Fibroblast of lung (primary cell): ENCODE measurements at places on chromosomes 4 and X. TPM values are rescaled to one million over a fixed set of nuclear protein-coding genes. Genes with fewer than 3 reads are reported as not detected.

DNA sequence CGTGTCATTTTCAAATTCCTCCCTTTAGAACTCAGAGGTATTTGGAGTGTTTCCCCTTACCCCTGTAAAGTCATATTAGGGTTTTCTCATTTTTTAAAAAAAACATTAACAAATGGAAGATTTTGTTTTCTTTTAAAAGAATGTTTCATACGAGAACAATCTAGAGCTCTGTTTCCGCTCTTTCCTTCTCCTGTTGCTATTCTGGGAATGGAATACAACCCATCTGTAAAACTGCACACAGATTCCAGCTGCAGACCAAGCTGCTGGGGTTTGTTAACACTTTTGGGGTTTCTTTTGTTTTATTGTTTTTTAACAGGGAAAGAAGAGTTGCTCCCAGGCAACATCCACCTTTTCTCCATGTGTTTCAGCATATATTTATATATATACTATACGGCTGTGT is 61.3 kb downstream of the HCCS start:
- no peak for DNase-seq
- no peaks in the 10 kb centered on the region for H3K4me1 ChIP-seq
- H3K27ac ChIP-seq, result no peak overlapping the region
- no peak overlapping the region for H3K4me3 ChIP-seq
- no peaks in the 10 kb centered on the region for H3K27me3 ChIP-seq
- H3K36me3 ChIP-seq, result no peaks in the 10 kb centered on the region

DNA sequence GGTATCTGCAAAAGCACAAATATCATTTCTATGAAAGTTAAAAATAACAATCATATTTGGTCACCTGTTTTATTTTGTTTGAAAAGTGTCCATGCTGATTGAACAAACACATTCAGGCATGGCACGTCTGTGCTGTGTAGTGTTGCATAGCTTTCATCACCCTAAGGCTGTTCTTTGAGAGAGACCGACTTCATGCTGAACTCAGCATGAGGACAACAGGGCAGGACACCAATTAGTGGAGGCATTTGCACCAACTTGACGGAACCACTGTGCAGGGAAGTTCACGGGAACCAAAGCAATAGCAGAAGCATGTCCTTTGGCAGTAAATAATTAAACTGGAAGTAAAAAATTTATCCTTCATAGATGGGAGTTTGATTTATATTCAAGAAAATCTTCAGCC is 158.4 kb upstream of the SLC7A11 start:
- no peaks in the 10 kb centered on the region for H3K4me1 ChIP-seq
- no peaks in the 10 kb centered on the region for H3K27me3 ChIP-seq
- H3K27ac ChIP-seq, result no peak overlapping the region
- no peak for DNase-seq
- H3K4me3 ChIP-seq, result no peak overlapping the region
- H3K36me3 ChIP-seq, result no peaks in the 10 kb centered on the region

DNA sequence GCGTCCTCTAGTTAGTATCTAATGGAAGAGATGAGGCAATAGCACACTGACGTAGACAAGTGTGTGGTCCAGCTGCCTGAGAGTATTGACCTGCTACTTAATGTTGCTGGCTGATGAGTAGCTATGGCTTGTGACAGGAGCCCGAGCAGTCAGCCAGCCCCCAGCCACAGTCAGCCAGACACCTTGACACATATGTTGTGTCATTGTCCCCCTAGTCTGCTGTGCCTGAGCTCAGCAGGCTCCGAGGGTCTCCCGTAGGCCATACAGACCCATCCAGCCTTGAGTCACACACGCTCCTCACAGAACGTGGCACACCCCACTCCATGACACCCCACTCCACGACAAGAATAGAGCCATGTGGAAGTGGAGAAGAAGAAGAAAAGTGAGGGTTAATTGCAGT is 362.1 kb downstream of the UNC5C start:
- no peak overlapping the region for H3K4me3 ChIP-seq
- H3K36me3 ChIP-seq, result no peaks in the 10 kb centered on the region
- no peak for DNase-seq

NR3C2 gene
- total RNA-seq, result 4.4 and 7.4 TPM in 2 replicates
